ENCODE measurements at places on chromosomes 4 and X.

- DNase-seq, result no peak
These were observed 33.3 kb upstream of the GPC4 start for GRCh38 chrX:133448512-133449076.

GRCh38 chr4:139672215-139672614 is 6.6 kb downstream of the MGST2 start:
- no peak for DNase-seq

DNA sequence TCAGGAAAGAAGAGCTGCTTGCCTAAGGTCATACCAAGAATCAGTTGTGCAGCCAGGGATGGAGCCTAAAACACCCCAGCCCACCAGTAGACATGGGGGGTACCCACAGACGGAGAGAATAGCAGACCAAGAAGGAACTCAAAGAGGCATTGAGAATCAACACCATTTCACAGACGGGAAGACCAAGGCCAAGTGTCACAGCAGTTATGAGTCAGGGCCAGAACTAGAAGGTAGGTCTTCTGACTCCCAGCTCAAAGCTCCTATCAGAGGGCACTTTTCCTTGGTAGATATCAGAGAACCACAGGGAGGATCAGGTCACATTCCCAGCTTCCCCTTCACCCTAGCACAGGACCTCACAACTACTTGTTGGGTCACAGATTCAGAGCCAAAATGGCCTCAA is 14.5 kb downstream of the OTUD5 start:
- no peak for DNase-seq

GRCh38 chr4:163343604-163344146 is at the start of gene NPY5R:
Gene NPY5R (plus strand): TSS chr4:163343892. CDS start chr4:163350274, 6,382 bp downstream.
- no peak for DNase-seq

- no peak for DNase-seq
These were observed 282.7 kb downstream of the PPP3CA start for GRCh38 chr4:101064541-101065180.

GRCh38 chr4:89658701-89659024 is 178.3 kb downstream of the SNCA start:
- no peak for DNase-seq

DNA sequence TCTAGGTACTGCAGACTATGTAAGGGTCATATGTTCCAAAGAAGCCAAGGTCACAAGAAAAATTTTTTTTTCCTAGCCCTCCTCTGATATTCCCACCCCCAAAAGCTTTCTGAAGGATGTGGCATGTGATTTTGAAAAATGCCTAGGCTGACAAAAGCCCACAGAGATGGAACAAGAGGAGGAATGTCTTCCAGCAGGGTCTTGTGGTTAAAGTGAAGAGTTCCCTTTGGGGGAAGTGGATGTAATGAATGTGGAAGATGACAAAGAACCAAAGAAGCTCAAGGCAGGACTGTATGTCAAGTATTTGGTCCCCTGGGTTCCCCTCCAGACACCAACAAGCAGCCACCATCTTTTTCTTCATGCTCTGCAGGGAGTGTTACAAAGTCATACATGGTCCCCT is 268.8 kb downstream of the BCOR start:
- DNase-seq, result no peak

DNA sequence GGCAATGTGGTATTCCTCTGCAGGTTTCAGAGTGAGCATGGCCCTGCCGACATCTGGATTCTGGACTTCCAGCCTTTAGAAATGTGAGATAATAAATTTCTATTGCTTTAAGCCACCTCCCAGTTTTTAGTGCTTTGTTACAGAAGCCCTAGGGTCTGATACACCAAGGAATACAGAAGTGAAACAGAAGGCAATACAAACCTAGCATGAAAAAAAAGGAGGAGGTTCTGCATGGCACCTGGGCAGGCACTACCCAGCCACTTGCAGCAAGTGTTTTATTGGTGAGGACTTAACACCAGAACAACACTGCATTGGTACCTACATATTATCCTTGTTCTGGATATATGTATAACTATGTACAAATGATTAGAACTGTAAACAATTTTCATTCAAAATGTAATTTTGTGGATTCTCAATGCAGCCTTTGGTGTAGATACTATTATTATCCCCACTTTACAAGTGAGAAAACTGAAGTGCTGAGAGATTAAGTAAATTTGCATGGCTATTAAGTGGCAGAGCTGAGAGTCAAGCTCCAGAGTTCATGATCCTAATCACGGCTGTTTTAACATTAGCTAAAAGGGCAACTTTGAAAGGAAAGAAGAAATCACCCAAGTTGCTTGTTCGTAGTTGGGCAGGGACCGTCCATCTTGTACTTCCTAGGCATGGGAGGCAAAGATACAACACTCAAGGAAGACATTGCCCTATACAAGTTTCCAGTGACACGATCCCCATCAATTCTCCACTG is 71.8 kb downstream of the IL21 start:
- DNase-seq, result no peak

Measured in NCI-H2081 treated with DMSO at 0.1 percent for 48 hours (cell line).